ENCODE measurements at places on chromosomes 11 and 22.
A peak's percentile ranks its signal among the peaks of the same experiment; 100 is the strongest.

DNA sequence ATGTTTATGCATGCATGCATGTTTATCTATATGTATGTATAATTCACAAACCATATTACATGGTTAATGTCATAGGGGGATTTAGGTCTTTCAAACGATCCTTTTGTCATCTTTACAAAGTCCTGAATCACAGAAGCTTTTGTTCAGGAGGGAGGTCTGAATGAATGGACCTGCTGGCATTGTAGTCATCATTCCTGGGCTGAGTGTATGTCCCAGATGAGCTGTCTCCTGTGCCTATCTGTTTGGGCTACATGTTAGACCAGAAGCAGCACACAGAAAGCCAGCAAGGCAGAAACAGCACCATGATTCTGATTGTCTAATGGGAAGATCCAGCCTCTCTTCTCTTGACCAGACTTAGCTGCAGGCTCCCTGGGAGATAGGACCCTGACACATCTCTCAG, 69.5 kb downstream of the ADM start:
- no peak for DNase-seq

DNA sequence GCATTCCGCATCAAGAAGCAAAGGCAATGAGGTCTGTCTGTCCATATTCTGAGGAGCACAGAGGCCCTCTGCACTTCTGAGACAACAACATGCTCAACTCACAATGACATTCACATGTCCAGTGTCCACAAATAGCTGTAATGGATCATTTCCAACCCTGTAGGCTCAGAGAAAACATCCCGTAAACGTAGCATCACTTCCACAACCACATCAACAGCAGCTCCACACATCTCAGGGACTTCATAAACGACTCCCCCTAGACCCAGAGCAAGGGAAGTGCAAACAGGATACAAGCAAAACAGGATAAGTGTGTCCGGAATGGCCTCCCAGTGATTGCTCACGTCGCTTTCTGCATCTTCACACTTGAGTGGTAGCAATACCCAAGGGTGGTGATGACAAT, 100.2 kb downstream of the SYN3 start:
- no peak for DNase-seq

- no peak for DNase-seq
Observed at GRCh38 chr11:9876331-9876730, 212.5 kb downstream of the SWAP70 start.

DNA sequence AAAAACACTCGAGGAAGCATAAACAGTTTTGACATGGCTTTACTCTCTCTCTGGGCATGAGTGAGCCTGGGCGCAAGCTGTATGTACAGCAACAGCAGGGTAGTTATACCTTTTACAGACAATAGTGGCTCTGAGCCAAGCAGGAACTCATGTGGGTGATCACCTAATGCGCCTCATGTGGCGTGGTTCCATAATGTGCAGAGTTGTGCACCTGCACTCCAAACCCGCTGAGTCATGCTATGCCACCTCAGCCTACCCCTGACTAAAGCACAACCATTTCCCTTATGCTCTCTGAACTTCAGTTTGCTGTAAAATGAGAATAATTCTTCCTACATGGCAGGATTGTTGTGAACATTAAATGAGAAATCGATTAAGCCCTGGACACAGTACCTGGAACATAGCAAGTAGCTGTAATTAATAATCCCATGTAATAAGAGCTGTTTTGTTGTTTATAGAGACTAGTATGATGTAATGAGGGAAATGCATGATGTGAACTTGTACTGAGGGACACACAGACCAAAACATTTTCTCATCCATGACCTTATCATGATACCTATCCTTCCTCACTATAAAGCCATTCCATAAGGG, 71.6 kb downstream of the CCDC34 start:
- peak; percentile 53 for DNase-seq

DNA sequence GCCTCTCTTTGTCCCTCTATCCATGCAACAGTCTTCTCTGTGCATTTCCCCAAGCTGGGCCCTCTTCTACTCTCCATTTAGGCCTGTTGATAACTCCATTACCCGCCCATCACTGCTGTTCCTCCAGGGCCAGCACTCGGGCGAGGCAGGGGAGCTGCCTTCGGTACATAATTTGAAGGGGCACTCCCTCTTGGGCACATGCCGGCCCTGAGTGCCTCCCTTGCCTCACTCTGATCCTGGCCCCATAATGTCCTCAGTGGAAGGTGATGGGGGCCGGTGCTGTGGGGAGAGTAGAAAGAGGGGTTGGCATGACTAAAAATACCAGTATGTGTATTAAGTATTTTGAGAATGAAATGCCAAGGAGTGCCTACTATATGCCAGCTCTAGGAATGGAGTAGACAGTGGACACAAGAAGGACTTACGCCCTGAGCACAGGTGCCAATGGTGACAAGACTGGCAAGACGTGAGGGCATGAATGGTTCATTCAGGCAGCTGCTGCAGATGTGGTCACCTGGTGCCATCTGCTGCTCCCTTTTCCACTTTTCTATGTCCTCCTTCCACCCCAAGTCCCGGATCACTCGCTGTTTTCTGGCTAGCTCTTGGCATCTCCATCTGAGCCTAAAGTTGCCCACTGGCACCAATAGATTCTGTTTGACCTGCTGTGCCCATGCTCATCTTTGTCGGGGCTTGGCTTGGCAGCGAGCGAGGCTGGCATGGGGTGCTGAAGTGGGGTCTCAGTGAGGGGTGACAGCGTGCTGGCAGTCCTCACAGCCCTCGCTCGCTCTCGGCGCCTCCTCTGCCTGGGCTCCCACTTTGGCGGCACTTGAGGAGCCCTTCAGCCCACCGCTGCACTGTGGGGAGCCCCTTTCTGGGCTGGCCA, 22.6 kb downstream of the TMEM218 start:
- no peak for DNase-seq

DNA sequence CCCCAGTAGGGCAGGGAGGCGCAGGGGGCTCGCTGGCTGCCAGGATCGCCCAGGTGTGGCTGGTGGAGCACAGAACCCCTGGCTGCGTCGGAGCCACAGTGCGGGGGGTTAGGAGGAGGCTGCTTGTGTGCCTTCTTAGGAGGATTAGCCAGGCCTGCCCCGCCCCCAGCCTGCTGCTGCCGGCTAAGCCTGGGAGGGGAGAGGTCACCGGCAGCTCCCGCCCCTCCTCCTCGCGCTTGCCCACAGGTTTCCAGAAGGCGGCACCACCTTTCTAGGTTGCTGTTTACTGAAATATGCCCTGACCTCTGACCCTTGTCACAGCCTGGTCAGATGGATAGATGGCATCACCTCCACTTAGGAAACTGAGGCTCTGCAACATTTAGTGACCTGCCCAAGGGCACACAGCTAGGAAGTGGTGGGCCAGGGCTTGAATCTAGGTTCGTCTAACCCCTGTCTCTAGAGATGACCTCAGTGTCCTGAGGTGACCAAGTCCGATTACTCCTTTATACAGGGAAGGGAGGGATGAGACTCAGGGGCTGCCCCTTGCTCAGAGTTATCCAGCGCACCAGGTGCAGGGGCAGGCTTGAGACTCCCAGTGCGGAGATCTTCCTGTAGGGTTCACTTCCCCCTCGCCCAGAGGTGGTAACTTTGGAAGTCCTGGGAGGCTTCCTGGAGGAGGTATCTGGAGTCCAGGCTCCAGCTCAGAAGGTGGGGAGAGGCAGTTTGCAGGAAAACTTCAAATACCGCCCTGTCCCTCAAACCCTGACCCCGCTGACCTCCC, 44.0 kb downstream of the MYO7A start:
- no peak for DNase-seq

- no peak for DNase-seq
Observed at GRCh38 chr22:17346578-17346977, 22.7 kb upstream of the CECR2 start.

- no peak for DNase-seq
Observed at GRCh38 chr11:46119352-46120216, 1.7 kb downstream of the PHF21A start.

DNA sequence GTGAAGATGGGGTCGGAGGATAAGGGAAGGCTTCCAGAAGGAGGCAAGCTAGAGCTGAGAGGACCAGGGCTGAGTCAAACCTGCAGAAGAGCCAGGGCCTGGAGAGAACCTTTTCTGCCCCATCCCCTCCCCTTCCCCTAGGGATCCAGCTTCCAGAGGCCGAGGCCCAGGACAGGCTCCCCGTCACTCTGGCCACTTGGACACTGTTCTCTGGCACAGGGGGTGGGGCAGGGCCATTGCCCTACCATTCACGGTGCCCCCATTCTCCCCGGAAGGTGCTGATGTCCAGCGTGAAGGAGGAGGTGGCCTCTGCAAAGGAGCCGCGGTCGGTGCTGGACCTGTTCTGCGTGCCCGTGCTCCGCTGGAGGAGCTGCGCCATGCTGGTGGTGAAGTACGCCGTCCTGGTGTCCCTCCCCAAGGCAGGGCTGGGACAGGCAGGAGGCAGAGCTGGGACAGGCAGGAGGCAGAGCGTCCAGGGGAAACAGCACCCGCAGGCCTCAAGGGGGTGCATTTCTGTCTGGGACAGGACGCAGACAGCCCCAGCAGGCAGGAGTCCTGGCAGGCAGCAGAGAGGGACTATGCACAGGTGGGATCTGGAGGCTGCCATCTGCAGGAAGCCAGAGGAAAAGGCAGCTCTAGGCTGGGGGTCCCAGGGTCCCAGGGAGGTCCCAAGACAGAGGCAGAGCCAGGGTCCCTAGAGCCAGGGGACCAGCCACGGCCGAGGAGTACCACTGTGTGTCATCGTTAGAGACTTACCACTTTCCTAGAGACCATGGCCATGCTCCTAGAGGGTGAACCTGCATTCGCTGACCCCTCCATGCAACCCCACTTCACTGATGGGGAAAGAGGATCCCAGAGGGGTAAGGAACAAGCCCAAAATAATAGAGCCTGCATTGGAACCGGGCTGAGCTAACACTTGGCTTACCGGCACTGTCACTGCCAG, 25.8 kb upstream of the SLC22A12 start:
- DNase-seq, result no peak

- DNase-seq, result peak; percentile 63
Observed at GRCh38 chr11:108697872-108698473, 33.1 kb downstream of the DDX10 start.

GRCh38 chr11:34650528-34650927, 29.6 kb downstream of the EHF start:
- no peak for DNase-seq

GRCh38 chr11:68418648-68419047, 41.9 kb upstream of the PPP6R3 start:
- no peak for DNase-seq

GRCh38 chr11:131025421-131026125, 109.3 kb upstream of the SNX19 start:
- no peak for DNase-seq

DNA sequence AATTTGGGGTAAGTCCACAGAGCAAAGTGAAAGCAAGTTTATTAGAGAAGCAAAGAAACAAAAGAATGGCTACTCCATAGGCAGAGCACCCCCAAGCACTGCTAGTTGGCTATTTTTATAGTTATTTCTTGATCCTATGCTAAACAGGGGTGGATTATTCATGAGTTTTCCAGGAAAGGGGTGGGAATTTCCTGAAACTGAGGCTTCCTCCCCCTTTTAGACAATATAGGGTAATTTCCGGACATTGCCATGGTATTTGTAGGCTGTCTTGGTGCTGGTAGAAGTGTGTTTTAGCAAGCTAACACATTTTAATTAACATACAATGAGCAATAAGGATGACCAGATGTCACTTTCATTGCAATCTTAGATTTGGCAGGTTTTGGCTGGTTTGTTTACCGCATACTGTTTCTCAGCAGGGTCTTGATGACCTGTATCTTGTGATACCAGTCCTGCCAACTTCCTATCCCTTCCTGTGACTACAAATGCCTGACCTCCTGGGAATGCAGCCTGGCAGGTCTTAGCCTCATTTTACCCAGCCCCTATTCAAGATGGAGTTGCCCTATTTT, 937 bp upstream of the C1QTNF6 start:
- peak; percentile 81 for DNase-seq

DNA sequence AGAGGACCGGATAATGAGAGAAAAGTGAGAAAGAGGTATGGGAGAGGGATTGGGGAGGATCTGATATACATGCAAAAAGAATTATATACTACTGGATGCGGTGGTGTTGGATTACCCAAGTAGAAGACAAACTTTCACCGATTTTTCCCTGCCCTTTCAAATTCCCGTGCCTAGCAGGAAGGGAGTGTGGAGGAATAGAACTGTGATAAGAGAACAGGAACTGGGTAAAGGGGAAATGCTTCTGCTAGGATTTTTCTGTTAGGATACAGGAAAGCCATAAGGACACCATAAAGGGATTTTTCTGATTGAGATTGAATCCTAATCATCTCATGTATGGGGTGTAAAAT, 480 bp upstream of the MTMR2 start:
- DNase-seq, result peak; percentile 65

DNA sequence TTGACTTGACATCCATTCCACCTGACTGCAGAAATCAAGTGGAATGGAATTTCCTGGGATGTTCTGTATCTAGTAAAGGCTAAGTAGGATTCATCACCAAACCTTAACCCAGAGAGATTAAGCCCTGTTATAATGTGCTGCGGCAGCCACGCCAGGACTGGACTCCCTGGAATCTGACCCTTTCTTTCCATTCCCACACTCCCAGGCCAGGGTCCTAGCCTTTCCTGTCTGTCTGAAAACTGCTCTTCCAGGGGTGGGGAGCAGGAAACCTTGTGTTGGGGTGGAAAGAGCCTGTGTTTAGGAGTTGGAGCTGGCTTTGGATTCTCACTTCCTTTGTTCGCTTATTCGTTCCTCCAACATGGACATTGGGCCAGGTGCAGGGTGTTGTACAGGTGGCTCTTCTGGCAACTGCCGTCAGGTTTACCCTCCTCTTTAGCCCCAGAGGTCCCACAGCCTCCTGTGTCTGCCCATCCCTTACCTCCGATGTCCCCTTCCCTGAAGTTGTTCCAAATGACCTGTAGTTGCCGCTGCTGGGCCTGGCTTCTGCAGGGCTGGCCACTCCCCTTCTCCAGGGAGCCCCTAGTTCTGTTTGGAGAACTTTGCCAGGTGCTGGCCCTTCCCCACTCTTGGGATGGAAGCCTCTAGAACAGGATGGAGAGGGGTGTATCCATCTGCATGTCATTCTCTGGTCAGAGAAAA, 20.5 kb upstream of the PARVB start:
- DNase-seq, result peak; percentile 64

- no peak for DNase-seq
Observed at GRCh38 chr11:69818603-69819441, at the start of gene FGF3. Gene FGF3, minus strand, starts transcription at chr11:69819416. Its CDS starts 483 bp downstream, at chr11:69818933.

DNA sequence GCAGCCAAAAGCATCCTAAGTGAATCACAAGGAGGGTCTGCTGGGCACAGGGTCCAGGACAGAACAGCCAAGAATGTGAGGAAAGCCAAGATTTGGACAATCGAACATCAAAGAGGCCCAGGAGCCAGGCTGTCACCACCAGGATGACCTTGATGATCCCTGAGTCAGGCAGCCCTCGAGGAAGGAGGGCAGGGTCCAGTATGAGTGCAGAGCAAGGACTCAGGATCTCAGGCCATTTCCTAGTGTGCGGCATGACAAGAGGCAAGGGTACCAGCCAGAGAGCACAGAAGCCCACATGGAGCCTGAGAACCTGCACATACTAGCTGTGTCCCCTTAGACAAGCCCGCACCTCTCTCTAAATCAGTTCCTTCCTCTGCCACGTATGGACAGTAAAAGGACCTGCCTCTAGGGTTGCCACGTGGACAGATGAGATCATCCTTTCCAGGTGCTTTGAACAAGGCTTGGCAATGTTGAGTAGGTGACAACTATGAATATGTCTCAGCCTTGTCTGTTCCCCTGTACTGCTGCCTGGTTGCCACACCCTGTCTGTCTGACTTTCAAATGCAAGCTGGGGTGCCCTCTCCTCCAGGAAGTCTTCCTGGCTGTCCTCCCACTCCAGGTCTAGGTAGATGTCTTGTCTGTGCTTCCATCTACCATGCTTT, 32.2 kb upstream of the ISX start:
- DNase-seq, result no peak

Measured in dermis microvascular lymphatic vessel endothelial cell (primary cell).